SK-N-DZ (cell line): ENCODE measurements at places on chromosomes 4 and X.
A peak's percentile ranks its signal among the peaks of the same experiment; 100 is the strongest.

GRCh38 chr4:26076896-26077295 is 162.9 kb downstream of the SMIM20 start:
- no peak for DNase-seq

DNA sequence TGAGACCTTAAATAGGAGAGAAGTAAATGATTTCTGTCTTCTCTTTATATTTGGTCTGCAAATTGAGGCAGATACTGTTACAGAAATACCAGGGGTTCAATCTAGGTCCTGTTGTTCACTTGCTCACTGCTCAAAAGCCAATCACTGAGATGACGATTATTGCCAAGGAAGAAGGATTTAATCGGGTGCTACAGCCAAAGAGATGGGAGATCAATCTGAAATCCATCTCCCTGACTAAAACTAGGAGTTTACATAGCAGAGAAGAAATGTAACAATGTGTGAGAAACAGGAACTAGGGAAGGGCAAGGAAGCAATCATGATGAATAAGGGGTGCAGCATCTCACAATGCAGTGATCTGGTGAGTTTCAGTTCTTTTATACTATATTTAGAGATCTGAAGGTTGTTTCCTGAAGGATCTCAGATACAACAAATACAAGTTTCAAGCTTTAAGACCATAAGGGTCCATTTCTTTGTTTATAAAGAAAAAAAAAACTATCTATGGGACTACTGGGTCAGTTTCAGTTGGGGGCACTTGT is 117.9 kb upstream of the FAM9B start:
- no peak for DNase-seq

DNA sequence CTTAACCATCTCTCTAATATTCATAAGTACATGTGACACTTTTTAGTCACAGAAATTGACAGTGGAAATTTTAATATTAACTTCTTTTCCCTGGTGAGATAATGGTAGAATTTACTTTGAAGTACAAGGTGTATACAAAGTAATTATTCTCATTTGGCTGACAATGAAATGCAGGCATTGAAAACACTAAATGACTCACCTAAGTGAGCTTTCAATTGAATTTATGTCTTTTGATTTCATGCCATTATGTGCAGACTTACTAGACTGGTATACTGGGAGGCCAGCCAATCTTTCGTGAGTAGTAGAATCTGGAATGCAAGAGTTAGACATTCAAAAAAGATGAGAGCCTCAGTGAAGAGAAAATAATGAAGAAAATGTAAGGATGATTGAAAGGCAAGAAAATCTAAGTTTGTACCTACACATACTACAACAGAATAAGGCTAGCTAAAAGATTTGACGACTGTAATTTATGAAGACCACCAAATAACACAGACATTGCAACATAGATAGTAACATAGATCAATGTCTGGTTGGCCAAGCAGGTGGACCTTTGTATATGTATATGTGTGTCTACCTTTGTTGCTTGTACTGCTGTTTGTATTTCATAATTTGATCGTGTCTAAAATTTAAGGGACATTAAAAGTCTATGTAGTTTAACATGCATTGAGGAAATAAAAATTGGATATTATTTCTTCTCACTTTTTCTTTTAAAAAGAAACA is 459.7 kb downstream of the IL15 start:
- no peak for DNase-seq

DNA sequence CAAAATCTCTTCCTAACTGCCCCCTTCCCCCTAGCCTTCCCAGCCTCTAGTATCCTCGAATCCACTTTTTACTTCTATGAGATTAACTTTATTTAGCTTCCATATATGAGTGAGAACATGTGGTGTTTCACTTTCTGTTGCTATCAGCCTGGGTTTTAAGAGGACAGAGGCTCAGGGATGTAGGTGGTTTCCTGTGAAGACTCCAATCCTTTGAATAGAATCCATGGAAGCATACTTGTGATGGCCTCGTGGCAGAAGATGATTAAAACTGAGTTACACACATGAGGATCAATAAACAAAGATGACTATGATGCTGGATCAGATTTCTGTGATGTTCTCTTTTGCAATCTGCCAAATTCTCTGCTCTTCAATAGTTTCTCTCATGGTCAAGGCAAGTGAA is 29.8 kb downstream of the CD99L2 start:
- DNase-seq = no peak

DNA sequence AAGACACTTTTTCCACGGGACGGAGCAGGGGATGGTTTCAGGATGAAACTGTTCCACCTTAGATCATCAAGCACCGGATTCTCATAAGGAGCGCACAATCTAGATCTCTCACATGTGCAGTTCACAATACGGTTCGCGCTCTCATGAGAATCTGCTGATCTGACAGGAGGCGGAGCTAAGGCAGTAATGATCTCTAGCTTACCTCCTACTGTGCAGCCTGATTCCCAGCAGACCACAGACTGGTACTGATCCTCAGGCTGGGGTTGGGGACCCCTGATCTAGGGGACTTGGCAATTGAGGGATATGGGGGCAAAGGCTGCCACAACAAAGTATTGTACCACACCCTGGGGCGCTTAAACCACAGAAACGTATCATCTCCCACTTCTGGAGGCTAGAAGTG is 25.7 kb downstream of the ZNF185 start:
- DNase-seq = no peak

GRCh38 chr4:74189331-74190043 is 31.6 kb downstream of the MTHFD2L start:
- peak; percentile 50 for DNase-seq

GRCh38 chr4:15793506-15794363 is 15.6 kb downstream of the CD38 start:
- DNase-seq = peak; percentile 85

- DNase-seq = peak; percentile 20
Measured at GRCh38 chr4:139986689-139987501, 167.1 kb downstream of the MAML3 start.
